Fibroblast of skin of right biceps (primary cell): ENCODE measurements at places on chromosomes 11 and 22.

GRCh38 chr11:117814204-117814765 lies 10.3 kb downstream of the FXYD2 start:
- no peak for DNase-seq

DNA sequence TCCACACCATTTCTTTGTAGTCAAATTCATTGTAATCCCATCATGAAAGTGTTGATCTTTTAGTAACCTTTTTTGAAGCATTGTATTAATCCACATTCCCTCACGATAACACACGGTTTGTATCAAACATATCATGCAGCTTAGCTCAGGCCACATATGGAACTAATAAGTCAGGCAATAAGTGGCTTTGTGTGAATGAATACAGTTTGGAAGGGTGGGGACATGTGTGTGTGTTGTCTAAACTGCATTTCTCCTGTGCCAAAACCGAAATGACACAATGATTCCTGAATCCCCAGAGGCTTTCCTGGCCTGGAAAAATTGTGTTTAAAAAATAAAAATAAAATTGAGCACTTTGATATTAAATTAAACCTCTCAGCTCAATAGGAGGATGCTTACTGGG lies 98.3 kb downstream of the WNT11 start:
- DNase-seq, result peak; percentile 68

DNA sequence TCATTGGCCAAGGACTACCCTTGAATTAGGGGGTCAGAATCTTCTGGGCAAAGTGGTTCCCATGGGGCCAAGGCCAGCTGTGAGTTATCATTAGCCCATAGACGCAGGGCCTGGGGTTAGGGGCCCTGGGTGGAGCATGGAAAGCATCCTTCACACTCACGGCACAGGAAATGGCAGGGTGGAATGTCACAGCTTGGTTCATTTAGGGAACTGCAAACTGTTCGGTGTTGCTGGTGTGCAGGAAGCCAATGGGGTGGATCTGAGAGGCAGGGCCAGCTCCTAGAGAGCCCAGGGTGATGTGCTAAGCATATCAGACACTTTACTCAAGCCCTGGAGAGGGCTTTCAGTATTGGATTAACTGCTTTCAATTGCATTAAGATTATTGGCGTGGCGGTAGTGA lies 42.9 kb downstream of the TECTA start:
- no peak for DNase-seq

DNA sequence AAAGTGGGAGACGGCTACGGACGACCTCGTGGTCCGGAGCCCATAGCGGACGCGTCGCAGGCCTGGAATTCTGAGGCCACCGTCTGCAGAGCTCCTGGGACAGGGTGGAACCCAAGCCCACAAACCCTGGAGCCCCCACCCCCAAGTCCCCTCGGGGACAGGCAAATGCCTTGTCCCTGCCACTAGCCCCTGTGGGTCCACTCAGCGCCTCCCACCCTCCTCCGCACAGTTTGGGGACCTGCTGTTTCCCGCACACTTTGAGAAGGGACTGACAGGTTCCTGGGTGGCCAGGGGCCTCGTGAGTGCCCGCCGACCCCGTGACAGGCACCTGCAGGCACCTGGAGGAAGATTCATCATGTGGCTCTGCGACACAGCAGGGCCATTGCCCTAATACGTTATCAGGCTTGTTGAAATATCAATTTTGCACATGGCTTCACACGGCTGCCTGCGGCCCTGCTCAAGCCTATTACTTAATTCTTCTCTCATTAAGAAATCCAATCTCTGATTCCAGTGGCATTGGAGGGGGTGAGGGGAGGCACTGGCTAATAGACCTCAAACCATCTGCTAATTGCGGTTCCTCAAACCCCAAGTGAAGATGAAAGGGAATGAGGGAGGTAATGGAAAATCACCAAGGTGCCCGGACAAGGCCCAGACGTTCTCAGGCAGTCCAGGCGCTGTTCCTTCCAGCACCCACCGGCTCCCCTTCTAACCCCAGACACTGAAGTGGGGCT lies 672.5 kb downstream of the BRD1 start:
- no peak for DNase-seq

DNA sequence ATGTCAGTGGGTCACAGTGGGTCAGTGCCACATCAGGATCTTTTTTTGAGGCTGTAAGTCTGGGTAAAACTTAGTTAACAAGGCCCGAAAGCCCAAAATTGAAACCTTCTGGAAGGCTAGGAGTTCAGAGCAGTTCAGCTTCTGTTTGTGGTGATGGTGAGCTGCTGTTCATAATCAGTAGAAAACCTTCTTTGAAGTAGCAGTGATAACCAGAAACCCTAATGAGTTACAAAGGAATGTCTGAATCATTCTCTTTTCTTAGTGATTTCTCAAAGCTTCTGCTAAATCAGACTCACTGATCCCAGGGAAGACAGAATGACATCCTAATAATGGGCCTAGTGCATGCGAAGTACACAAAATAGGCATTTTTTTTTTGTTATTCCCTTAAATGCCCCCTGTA lies 124.7 kb downstream of the PARVA start:
- DNase-seq, result peak; percentile 76

GRCh38 chr11:359181-359714 lies 10.1 kb upstream of the B4GALNT4 start:
- DNase-seq, result peak; percentile 20

DNA sequence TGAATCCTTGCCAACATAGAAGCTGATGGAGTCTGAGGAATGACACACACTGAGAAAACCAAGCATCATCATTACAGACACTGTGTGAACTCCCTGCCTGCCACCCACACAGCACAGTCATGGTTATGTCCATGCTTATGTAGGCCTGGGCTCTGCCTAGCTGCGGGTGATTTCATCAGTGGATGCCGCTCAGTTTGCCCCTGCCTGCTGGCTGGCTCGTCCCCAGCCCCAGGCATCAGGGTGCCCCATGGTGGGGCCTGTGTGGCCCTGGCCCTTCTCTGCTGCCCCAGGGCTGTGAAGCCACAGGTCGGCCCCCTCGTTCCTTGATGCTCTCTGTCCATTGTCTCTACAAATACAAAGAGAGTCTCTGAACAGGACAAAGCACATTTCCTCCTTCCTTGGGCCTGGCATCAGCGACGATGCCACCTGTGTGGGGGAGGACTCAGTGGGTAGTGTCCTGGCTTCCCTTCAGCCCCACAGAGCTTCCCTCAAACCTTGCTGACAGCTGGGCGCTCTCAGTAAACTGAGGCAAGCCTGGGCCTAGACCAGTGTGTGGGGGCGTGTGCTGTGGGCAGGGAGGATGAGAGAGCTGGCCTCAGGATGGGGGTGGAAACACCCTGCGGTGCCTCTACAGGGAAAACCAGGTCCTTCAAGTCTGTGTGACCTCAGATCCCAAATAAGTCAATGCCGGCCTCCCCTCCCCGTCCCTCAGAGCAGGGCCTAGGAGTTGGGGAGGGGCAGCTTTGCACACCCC lies 20.0 kb upstream of the TUB start:
- DNase-seq, result peak; percentile 71

- DNase-seq, result peak; percentile 60
Measured at GRCh38 chr11:128318856-128319474, 268.4 kb downstream of the ETS1 start.

DNA sequence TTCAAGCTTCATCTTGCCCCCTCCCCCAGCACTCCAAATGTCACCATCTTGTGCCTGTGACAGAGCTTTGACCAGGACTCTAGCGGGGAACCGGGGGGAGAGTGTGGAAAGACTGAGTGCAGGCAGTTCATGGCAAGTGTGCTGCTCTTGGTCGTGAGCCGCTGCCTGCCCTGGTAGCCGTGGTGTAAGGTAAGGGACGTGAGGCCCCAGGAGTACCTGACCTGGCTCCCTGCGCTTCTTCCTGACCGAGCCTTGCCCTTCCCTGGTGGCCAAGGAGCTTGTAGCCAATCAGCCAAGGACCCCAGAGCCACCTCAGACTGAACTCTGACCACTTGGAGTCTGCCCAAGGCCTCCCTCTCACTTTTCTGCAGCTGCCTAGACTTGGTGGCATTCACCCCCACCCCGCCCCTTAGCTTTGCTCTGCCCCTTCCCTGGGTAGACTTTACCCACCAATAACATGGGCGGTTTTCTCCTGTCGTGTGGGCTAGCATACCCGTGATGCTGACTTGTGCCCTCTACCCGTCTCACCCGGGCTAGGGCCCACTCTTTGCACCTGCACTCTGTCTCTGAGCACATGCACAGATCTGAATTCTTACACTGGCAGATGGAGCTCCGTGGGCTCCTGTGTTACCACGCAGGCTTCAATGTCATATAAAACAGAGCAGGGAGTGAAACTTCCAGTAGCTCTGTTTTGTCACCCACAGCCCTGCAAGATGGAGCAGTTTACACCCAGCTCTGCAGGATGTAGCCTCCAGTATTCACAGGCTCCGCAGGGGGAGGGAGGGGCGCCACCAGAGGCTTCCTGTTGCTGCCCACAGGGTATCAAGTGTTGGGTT lies 1.5 kb downstream of the DGKZ start:
- DNase-seq, result no peak

DNA sequence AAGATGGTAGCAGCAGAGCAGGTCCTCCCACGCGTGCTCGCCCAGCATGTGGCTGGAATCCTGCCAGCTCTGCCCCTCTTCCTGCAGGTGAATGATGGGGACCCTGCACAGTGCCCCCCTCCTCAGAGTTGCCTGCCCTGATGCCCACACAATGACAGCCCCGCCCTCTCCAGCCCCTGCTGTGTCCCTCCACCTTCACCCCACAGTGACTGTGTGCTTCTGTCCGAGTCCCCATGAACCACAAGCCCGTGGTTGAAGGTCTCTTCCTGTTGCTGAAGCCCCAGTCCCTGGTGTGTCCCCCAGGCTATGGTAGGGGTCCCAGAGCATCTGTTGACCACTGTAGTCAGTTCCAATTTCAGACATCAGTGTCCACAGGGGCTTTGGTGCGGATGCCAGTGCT lies 71.0 kb downstream of the BRD1 start:
- no peak for DNase-seq

DNA sequence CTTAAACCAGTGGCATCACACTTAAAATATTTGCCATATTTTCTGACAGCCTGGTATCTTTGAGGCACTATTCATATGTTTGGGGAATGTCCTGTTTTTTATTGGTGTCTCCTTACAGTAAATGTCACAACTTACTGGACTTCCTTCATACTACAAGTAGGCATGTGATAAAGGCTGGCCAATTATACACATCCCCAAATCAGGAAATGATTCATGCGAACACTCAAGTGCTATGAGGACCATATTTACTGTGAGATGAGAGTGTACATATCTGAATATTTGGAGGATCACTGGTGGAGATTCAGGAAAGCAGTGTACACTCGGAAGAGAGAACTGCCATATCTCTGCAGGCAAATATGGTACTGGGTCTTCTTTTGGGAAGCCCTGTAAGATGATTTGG lies 913.8 kb upstream of the CHORDC1 start:
- DNase-seq, result peak; percentile 28

DNA sequence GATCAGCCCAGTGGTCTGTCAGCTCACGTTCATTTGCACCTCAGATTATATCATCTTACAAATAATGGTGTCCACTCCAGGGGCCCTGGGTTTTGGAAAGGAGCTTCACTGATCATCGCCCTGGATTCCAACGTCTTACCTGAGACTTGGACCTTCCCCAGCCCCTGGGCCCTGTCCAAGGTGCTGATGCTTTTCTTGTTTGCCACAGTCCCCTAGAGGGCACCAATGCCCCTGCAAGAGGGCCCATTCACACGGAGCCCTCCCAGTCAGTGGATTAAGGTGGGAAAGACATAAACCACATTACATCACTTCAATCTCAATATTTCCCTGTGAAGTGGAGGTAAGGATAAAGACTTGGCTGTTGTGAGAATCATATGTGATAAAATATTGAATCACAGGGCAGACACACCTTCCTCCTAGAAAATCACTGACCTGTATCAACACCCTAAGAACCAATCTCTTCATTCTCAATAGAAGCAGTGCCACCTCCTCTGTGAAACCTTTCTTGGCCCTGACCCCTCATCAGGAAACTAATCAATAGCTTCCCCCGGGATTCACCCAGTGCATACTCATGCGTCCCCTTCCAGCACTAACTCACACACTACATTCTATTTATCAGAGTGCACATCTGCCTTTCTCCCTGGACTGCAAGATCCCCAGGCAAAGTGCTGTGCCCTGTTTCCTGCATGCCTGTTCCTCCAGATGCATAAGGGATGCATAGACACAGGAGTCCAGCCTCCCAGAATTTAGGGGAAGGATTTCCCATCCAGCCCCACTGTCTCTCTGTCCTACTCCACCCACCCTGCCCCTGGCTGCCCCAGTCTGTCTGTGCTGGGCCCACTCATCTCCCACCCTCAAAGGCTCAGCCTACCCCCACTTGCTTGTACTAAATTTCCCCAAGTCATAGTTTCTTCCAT lies 167.0 kb downstream of the BUD13 start:
- peak; percentile 36 for DNase-seq

- DNase-seq, result no peak
Measured at GRCh38 chr11:83695046-83695445, 408.9 kb upstream of the CCDC90B start.

- no peak for DNase-seq
Measured at GRCh38 chr11:88087337-88087736, 87.9 kb downstream of the RAB38 start.

- peak; percentile 95 for DNase-seq
Measured at GRCh38 chr11:70399681-70400112, 1.4 kb downstream of the CTTN start.

- peak; percentile 84 for DNase-seq
Measured at GRCh38 chr11:95680169-95680929, 109.2 kb downstream of the FAM76B start.

- DNase-seq, result peak; percentile 58
Measured at GRCh38 chr11:86047275-86047991, 21.5 kb downstream of the PICALM start.

DNA sequence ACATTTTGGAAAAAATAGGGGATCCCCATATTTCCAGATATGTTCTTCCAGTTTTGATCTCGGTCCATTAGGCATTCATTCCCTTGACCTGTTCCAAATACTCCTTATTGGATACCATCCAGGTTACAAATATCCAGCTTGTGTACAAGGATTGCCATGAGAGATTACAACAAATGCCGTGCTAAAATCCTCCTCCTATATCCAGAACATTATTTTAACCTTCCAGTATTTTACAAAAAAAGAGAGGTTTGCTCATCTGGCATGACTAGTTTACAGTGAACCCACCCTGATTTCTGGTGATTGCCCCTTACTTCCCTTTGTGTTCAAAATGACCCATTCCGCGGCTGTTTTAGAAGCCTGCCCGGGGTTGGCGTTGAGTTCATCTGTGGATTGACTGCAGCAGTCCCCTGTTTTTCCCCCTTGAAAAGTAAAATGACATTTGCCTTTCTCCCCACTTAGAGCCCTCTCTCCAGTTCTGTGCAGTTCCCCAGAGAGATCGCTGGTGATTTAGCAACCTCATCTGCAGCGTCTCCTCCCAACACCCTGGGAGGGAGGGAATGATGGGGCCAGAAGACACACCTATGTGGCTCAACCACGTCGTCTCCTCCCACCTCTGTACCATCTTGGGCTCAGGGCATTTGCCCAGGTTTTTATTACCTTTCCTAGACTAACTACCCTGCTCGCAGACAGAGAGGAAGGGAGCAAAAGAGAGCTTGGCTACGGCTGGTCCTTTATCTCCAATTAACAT lies 73.6 kb downstream of the DSCAML1 start:
- DNase-seq, result no peak

DNA sequence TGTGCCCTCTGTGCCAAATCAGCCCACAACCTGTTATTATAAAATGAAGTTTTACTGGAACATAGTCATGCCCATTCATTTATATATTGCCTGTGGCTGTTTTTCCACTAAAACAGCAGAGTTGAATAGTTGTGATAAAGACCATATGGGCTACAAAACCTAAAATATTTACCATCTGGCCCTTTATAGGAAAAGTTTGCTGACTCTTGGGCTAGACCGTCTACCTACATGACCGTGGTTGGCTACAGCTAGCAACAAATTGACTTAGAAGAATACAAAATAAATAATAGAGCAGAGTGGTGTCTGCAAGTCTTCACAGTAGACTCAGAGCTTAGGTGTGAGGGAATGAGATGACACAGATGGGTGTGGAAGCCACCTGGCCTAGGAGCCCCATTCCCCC lies 11.2 kb upstream of the IL18BP start:
- no peak for DNase-seq
